Activated CD4-positive, CD25-positive, alpha-beta regulatory T cell (primary cell): ENCODE measurements at places on chromosomes 12 and 14.

GRCh38 chr12:116325336-116325664 lies 47.8 kb upstream of the MED13L start:
- no peak for DNase-seq

DNA sequence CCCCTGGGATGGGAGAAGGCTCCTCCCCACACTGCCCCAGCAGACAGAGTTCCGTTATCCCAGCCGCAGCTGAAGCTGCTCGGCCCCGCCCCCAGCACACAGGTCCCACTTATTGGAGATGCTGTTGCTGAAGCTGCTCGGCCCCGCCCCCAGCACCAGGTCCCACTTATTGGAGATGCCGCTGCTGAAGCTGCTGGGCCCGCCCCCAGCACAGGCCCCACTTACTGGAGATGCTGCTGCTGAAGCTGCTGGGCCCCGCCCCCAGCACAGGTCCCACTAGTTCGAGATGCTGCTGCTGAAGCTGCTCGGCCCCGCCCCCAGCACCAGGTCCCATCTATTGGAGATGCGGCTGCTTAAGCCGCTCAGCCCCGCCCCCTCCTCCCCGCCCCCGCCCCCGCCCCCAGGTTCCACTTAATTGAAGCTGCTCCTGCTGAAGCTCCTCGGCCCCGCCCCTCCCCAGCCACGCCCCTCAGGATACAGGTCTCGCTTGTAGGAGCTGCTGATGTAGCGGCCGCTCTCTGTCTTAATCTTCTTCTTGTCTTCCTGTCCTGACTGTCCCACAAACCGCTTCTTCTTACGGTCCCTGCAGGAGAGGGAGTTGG lies 12.0 kb downstream of the CFAP73 start:
- DNase-seq = no peak

DNA sequence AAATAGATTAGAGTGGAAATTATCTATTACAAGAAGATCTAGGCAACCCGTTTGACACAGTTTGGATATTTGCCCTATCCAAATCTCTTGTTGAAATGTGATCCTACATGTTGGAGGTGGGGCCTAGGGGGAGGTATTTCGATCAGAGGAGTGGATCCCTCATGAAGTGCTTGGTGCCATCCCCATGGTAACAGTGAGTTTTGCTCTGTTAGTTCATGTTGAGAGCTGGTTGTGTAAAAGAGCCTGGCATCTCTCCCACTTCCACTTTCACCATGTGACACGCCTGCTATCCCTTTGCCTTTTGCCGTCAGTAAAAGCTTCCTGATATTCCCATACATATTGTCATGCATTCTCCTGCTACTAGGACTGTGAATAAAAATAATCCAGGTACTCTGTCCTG lies 66.4 kb upstream of the FLRT2 start:
- no peak for DNase-seq

DNA sequence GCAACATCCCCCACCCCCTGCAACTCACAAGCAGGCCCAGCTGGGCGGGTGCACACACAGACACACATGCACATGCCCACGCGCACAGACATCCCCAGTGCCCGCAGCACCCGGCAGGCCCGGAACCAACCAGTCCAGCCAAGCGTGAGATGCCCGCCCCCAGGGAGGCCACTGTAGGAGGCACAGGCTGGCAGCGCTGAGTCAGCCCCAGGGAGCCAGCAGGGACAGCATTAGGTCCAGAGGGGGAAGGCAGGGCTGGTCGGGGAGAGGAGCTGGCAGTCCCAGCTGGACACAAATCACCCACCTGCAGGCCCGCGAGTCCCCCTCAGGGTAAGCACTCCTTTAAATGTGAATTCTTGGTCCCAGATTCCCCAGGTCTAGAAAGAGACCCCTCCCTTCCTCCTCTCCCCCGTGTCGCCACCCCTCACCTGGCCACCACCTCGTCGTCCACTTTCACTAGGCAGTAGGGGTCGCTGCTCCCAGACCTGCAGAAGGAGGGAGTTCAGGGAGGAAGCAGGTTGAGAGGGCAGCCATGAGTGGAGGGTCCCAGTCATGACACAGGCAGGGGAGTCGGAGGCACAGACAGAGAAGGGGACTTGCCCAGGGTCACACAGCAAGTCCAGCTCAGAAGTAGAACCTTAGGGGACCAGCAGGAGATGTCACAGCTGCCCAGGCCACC lies 5.0 kb downstream of the RASAL1 start:
- DNase-seq = no peak

GRCh38 chr14:68785534-68786490 lies 7.1 kb downstream of the ZFP36L1 start:
- DNase-seq = no peak

DNA sequence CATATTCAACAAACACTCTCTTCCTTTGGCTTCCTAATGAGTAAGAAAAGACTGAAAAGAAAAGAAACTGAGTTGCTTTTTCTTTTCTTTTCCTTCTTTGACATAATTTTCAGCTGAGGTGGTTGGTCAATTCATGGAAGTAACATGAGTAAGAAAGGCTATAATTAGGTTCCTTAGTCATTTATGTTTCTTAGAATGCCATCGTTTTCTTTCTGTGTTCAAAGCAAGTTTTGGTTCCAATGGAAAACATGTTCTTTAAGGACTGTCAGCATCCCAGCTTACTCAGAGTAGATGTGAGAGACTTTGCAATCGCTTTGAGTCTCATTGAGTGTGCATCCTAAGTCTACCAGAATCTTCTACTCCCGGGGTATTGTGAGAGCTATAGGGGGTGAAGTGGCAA lies 882.4 kb downstream of the DIO2 start:
- DNase-seq = no peak
